Thoracic aorta (tissue), 2 donors: ENCODE measurements at places on chromosomes 1 and 21. TPM values are rescaled to one million over a fixed set of nuclear protein-coding genes. Genes with fewer than 3 reads are reported as not detected.

DNA sequence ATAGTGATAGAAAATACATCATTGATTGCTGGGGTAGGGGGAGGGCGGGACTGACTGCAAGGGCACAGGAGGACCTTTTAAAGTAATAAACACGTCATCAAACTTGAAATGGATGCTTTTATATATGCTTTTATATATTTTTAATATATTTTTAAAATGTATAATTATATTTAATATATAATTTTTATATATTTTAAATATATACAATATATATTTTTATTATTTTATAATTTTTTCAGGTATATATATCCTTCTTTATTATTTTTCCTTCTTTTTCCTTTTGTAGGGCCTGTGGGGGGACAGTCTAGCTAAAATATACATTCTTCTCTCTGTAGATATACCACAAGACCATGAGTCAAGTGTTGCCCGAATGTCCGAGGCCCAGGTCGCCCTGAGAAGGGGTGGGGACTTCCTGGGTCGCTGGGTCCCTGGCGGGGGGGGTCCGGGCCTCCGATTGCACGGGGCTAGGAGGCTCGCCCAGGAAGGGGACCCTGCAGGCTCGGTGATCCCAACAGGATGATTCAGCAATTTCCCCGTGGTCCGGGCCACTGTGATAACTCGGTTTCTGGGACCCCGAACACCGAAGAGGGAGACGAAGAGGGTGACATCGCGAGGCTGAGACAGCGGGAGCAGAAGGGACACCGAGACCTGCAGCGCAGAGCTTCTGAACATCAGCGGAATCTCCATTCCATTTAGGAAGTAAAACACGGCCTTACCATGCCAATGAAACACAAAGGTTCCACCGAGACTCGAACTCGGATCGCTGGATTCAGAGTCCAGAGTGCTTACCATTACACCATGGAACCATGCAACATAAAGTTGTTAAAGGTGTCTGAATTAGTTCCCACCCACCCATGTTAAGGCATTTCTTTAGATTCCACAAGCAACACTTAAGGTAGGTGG lies 112.5 kb upstream of the NBPF11 start:
- DNase-seq = no peak

DNA sequence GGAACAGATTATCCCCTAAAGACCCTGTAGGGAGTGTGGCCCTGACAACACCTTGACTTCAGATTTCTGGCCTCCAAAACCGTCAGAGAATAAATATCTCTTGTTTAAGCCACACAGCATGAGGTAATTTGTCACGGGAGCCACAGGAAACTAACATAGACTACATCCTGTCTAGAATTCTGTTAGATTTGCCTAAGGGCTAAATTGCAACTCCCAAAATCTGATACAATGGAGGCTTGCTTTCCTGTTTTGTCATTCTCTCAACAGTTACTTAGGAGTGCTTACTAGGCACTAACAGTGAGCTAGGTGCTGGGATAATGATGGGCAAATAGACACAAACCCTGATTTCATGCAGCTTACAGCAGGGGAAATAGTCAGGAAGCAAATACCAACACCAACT lies 141.6 kb downstream of the MIS18A start:
- no peak for DNase-seq

- DNase-seq = no peak
These were observed 287.0 kb upstream of the ESRRG start for GRCh38 chr1:217010253-217010652.

Gene RAB3B
- total RNA-seq = not detected

GRCh38 chr1:245896258-245896657 lies 610.8 kb downstream of the SMYD3 start:
- no peak for DNase-seq

- DNase-seq = no peak
These were observed 11.7 kb downstream of the SLC35E2B start for GRCh38 chr1:1680912-1681273.
